ENCODE measurements at places on chromosomes 3 and 15.

- no peak for DNase-seq
These were observed 249.9 kb upstream of the CTDSPL start for GRCh38 chr3:37611771-37612170.

- DNase-seq: no peak
These were observed 156.4 kb downstream of the NTRK3 start for GRCh38 chr15:88100181-88100580.

DNA sequence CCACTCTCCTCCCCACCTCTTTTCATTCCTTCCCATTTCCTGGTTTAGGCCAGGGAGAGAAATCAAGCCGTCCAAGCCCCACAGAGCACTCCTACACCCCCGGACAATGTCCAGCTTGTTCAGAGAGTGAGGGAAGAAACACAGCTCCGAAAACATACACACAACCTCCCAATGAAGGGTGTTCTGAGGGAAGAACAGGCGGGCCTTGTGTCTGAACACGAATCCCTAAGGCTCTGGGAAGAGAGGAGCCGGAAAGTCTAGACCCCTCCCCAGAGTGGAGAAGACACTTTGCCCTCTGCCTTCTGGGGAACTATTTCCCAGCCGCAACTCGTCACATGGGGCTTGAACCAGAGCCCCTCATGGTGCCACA is 30.5 kb downstream of the ACAN start:
- no peak for DNase-seq

DNA sequence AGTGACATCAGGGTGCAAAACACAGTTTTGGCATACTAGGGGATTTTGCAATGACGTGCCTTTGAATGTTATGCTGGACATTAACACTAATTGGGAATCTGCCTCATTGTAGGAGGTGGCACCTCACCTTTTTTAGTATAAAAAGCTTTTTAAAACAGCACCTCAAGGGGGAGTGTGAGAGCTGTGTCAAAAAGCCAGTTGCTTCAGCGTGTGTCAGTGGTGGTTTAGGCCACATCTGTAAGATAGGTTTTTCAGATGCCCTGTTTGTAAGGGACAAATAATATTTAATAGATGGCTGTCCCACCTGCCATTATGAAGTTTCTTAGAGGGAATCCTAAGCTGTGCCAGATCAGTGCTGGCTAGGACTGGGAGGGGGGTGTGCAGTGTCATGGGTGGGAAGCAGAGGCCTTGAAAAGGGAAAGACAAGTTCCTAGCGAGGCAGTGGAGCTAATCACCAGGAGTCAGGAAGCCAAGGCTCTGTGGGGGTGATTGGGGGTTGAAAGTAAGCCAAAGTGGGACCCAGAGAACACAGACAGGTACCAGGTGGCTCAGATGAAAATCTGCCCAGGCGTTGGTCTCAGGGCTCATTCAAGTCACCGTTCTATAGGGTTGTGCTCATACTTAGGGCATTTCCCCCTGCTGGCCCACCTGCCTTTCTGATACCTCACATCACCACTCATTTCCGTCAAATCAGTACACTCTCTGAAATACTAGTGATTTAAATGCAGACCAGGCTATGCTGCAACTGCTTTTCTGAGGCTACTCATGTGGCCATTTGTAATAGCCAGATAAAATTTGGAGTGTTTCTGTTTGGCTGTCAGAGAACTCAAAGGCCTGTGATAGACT is 120.5 kb downstream of the BBX start:
- DNase-seq: no peak

DNA sequence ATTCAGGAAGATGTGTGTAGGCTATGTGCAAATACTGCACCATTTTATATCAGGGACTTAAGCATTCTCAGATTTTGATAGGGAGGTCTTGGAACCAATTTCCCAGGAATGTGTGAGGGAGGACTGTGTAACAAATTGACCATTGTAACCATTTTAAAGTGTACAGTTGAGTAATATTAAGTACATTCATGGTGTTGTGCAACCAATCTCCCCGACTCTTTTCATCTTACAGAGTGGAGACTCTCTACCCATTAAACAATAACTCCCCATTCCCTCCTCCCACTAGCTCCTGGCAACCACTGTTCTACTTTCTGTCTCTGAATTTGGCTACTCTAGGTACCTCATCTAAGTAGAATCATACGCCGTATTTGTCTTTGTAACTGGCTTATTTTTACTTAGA is 5.1 kb downstream of the RCN2 start:
- no peak for DNase-seq

GRCh38 chr3:135007607-135008006 is 212.5 kb downstream of the EPHB1 start:
- DNase-seq: no peak

DNA sequence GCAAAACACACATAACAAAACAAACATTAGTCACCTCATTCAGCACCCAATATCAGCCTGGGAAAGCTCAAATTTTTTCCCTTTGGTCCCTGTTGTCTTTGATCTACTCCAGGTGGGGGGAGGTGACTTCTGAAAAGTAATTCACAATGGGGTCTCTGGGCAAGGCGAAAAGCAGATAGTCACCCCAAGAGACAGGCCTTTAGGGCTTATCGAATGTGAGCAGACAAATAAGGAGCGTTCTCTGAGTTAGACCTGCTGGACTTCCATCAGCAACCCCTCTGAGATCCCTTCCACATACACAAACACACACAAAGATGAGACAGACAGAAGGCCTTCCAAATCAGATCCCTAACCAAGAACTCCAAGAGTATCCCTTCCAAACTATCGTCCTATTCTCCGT is 171.0 kb upstream of the SMAD3 start:
- no peak for DNase-seq

GRCh38 chr3:116046350-116046749 is 398.9 kb downstream of the LSAMP start:
- DNase-seq: no peak

DNA sequence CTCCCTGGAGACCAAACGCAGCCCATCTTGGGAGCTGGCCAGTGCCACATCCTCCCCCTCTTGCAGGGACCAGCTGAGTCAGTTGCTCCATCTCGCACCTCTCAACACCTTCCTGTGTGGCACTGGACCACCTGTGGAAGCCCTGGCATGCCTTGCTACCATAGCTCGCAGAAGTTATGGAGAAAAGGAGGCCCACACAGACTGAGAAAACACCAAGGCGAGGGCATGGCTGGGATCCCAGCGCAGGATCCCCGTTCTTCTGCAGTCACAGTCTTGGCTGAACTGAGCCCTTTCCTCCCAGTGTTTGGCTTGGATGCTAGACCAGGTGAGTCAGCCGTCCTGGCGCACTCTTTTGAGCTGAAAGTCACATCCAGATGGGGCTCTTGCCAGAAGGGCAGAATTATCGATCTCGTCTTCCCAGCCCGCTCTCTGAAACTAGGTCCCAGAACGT is 46.9 kb downstream of the CHRD start:
- DNase-seq: no peak

DNA sequence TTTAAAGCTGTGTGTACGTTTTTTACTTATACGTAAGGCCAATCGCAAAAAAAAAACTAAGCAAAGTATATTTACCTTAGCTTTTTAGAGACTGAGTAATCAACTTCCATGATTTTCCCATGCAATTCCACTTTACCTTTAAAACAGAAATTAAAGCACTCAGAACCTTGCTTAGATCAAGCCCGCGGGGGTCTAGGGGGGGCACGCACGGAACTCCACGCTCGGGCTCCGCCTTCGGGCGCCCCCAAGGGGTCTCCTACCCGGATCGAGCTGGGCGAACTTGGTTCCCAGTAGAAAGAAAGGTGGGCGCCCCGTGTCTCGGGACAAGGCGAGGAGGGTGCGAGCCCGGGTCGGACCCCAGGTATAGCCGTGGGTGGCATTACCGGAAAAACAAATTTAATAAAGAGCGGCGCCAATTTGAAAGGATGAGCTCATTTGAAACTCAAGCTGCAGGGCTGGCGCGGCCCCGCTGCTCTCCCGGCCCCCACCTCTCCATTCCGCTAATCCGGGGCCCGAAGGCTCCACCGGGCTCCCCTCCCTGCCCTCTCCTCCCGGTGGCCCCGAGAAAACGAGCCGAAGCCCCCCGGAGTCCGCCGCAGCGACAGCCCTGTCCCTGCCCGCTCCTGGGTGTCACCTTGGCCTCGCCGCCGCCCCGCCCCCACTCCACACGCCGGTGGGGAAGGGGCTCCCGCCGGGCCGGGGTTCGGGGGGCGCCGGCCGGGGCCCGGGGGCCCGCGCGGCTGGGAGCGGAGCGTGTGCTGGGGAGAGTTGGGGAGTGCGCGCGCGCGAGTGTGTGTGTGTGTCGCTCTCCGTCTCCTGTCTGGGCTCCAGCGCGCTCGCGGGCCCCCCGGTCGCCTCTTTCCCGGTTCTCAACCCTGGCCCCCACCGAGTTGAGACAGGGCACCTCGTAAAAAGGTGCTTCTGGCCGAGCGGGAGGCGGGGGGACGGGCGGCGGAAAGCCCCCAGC is 1.5 kb downstream of the IGF2BP2 start:
- no peak for DNase-seq

- no peak for DNase-seq
These were observed 104.0 kb downstream of the TNIK start for GRCh38 chr3:171356251-171356650.

DNA sequence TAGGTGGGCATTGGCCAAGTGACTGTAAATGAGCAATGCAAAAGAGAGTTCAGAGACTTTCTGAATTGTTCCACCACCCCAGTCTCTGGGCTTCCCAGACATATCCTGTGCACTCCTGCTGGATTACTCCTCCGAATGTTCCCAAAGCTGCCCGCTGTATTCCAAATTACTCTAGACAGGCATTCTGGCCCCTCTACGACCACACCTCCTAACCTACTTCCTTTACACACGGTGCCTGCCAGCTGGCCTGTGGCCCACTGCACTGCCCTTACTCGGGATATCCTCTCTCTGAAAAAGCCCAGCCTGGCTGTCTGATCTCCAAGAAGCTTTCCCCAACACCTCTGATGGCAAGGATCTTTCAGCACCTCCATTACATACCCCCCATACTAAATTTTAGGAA is 66.6 kb downstream of the DUT start:
- no peak for DNase-seq

GRCh38 chr15:74399511-74400312 is 32.3 kb upstream of the CYP11A1 start:
- DNase-seq: no peak

- DNase-seq: no peak
These were observed 18.2 kb upstream of the WDR49 start for GRCh38 chr3:167671878-167672427.
